ENCODE measurements at places on chromosomes 5 and 9. TPM values are rescaled to one million over a fixed set of nuclear protein-coding genes. Genes with fewer than 3 reads are reported as not detected.

Gene ITK
- not detected for total RNA-seq

GRCh38 chr5:176491101-176491502, 42.9 kb downstream of the FAF2 start:
- no peak for DNase-seq
- 0 out of 2 replicates have a peak, but pooled peaks cover 6% of the 10 kb centered on the region for H3K4me1 ChIP-seq
- H3K36me3 ChIP-seq, result peaks cover 6% of the 10 kb centered on the region
- H3K27me3 ChIP-seq, result no peaks in the 10 kb centered on the region
- H3K4me3 ChIP-seq, result no peak overlapping the region

GRCh38 chr9:20295555-20295954, 326.7 kb downstream of the MLLT3 start:
- H3K4me3 ChIP-seq, result no peak overlapping the region
- no peak for DNase-seq
- no peaks in the 10 kb centered on the region for H3K4me1 ChIP-seq
- H3K36me3 ChIP-seq, result no peaks in the 10 kb centered on the region
- no peaks in the 10 kb centered on the region for H3K27me3 ChIP-seq

DNA sequence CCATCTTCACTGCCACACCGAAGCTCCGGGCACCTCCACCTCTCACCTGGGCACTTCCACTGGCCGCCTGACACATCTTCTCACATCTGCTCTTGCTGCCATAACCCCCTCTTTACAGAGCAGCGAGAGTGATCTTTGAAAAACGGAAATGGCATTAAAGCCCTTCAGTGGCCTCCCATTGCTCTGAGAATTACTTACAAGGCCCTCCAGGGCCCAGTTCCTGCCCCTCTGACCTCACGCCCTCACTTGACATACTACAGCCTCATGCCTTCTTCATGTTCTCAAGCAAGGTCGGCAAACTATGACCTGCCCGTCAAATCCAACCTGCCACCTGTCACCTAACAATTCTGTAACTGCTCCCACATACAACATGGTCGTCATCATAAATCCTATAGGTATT, 187.3 kb downstream of the NR3C1 start:
- H3K27ac ChIP-seq, result peak overlapping the region; percentile 39
- DNase-seq, result no peak
- H3K27me3 ChIP-seq, result no peaks in the 10 kb centered on the region
- H3K36me3 ChIP-seq, result peaks cover 1% of the 10 kb centered on the region

Gene SPATA31E1
- total RNA-seq, result not detected

DNA sequence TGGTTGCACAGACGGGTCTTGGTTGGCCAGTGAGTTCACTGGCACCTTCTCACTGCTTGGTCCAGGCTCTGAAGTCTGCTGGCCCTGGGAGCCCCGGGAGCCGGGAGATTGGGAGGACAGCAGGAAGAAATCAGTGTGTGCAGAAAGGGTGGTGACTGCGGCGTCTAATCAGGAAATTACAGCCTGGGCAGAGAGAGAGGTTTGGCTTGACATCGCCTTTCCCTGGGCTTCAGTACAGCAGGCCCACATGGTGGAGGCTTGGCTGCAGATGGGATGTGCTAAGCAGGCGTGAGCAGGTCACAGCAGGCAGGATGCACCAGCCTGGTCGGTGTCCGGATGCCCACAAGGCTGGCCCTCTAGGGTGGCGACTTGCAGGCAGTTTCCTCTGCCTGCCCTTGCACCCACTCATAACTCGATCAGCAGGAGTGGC, 17.2 kb downstream of the PITX1 start:
- DNase-seq, result peak; percentile 24
- no peaks in the 10 kb centered on the region for H3K4me1 ChIP-seq
- no peaks in the 10 kb centered on the region for H3K27me3 ChIP-seq
- H3K27ac ChIP-seq, result no peak overlapping the region

DNA sequence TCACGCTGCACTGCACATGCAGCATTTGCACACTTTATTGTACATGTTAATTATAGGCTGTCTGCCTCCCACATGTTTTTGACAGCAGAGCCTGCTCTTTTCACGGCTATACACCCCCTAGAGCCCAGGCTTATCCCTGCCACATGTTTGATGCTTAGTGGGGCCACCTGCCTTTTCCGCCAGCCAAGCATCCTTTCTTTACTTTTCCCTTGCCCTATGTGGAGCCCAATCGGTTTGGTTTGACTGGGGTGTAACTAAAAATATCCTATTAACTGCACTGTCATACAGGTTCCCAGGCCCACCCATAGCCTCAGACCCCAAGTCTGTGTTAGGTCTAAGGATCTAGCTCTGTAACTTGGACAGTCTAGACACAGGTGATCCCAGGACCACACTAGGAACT, 18.9 kb upstream of the S1PR3 start:
- H3K36me3 ChIP-seq, result no peaks in the 10 kb centered on the region
- no peak overlapping the region for H3K4me3 ChIP-seq
- H3K27me3 ChIP-seq, result no peaks in the 10 kb centered on the region
- H3K4me1 ChIP-seq, result no peaks in the 10 kb centered on the region

Gene BRD3OS
- total RNA-seq, result 9.1 TPM

Gene SLC34A3
- 0.19 TPM for total RNA-seq

- H3K27ac ChIP-seq, result no peak overlapping the region
- DNase-seq, result no peak
Observed at GRCh38 chr5:107806705-107807104, 136.0 kb upstream of the EFNA5 start.

Gene PCDHA12
- not detected for total RNA-seq

GRCh38 chr5:6492934-6493333, 44.3 kb downstream of the UBE2QL1 start:
- H3K4me3 ChIP-seq, result no peak overlapping the region
- H3K36me3 ChIP-seq, result no peaks in the 10 kb centered on the region
- no peak overlapping the region for H3K27ac ChIP-seq
- H3K27me3 ChIP-seq, result no peaks in the 10 kb centered on the region

Gene GABBR2
- total RNA-seq, result 0.23 TPM

DNA sequence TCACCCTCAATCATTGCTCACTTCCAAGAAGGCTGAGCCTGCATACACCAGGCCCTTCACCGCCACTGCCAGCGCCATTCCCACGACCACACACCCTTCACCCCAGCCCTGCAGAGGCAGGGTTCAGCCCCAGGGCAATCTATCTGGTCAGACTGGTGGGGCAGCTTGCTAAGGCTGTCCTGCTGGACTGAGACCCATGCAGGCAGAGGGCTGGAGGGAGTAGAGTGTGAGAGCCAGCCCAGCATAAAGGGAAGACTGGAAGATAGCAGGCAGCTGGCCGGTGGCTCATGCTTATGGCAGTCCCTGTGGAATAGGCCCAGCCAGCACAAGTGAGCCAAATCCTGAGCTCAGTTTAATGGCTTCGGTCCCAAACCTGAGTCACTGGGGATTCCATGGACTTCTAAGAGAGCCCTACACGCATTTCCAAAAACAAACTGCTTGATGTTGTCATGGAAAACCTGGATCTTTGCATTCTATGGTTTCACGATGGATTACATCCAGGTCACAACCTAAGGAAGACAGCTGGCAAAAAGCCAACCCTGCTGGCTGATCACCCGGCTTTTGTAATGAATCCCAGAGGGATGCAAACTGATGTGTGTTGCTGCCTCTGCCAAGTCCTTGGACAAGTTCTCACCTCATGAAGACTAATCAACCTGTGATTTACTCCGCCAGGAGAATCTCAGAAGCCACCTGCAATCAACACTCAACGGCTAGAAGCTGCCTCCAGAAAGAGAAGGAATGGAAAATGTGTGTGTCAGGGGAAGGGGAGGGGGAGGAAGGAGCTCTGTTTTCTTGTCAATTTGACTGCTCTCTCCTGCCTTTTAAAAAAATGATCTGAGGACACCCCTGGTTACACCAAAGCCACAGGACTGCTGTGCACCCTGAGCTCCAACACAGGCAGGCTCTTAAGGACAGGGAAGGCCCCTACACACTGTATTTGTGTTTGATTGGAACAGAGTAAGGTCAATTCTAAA, 143.6 kb downstream of the LHFPL2 start:
- H3K36me3 ChIP-seq, result no peaks in the 10 kb centered on the region
- H3K4me1 ChIP-seq, result peaks cover 57% of the 10 kb centered on the region
- no peaks in the 10 kb centered on the region for H3K27me3 ChIP-seq
- H3K4me3 ChIP-seq, result no peak overlapping the region
- no peak overlapping the region for H3K27ac ChIP-seq

Gene SVEP1
- total RNA-seq, result 2.9 TPM

Gene BDP1
- 27.5 TPM for total RNA-seq

DNA sequence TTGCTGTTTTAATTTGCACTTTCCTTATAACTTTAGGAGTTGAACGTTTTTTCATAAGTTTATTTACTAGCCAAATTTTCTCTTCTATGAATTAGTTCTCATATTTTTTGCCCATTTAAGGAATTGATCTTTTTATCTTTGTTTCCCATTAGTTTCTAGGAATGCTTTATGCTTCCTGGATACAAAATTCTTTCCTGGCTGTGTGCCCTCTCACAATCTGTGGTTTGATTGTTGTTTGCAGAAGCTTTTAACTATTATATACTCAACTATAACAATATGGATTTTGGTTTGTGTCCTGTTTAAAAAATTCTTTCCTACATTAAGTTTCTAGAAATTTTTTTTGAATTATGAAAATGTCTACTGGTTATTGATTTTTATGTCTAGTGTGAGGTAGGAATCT, 206.3 kb downstream of the CSNK1G3 start:
- no peaks in the 10 kb centered on the region for H3K4me1 ChIP-seq
- no peaks in the 10 kb centered on the region for H3K27me3 ChIP-seq
- no peak overlapping the region for H3K27ac ChIP-seq
- H3K36me3 ChIP-seq, result no peaks in the 10 kb centered on the region

GRCh38 chr5:150595466-150596031, 44.9 kb upstream of the SYNPO start:
- H3K36me3 ChIP-seq, result no peaks in the 10 kb centered on the region
- H3K27ac ChIP-seq, result peak overlapping the region; percentile 81
